ENCODE measurements at places on chromosomes 1 and 21.

GRCh38 chr1:202034149-202034682 lies 23.8 kb downstream of the ELF3 start:
- no peak for DNase-seq

DNA sequence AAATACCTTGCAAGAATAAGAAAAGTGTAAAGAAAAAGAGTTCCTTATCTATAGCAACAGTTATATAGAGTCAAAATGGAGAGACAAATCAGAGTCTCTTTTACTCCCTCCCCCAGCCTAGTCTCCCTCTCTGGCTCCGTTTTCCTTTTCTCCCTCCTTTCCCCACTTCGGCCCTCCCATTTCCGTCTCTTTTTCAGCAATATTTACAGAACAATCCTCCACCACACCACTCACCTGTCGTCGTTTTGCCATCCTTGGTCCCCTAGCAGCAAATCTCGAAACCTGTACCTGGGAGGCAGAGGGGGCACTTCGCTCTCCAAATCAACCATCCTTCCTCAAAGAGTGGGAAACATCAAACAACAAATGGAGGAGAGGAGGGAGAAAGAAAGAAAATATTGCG lies 259 bp downstream of the KCNT2 start:
- DNase-seq: no peak

- DNase-seq: no peak
Observed at GRCh38 chr1:85373378-85373708, 91.6 kb downstream of the DDAH1 start.

DNA sequence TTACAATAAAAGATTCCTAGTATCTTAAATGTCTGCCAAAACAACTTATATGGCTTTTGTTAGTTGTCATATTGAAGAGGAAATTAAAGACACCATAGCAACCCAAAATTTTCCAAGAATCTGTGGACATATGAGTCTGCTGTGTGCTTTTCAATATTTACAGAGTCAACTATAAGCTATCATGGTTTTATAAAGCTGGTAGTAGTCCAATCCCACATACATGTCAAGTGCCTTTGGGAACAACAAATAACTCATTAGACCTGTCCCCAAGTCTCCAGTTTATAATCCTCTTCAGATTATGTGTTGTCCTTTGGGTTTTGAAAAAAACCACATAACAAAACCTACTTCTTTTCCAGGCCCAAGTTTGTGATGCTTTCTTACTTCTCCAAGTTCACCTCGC lies 293.8 kb upstream of the USP25 start:
- DNase-seq: no peak

- no peak for DNase-seq
Observed at GRCh38 chr1:59556802-59557548, 257.8 kb upstream of the HOOK1 start.

DNA sequence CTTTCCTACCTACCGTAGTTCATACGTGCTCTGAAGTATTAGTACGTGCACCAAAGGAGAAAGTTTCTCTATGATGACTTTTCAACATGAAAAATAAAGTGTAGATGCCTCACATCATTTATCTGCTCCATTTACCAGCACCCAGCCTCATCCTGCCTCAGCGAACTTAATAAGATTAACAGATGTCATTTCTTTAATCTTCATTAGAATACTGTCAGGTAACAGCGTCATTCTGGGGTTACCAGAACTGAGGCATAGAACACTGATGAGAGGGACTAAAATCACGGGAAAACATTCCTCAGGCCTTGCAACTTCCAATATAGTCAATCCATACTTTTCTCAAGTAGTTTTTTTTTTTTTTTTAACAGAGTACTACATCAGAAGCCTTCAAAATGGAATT lies 43.2 kb upstream of the DISC1 start:
- DNase-seq: no peak

DNA sequence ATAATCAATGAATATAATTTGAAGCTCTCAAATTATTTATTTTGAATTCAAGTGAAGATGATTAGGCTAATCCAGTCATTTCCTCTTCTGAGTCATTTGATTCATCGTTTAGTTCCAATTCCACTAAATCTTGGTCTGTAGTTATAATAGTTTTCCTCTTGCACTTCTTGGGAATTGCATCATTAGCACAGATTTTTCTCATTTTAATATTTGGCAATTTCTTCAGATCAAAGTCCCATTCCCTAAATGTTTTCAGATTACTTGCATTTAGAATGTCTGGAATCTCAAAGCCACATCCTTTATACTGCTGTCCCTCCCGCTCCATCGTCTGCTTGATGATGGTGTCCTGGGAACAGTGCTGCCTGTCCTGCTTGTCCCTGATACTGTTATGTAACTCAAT lies 43.5 kb downstream of the MAST2 start:
- no peak for DNase-seq

DNA sequence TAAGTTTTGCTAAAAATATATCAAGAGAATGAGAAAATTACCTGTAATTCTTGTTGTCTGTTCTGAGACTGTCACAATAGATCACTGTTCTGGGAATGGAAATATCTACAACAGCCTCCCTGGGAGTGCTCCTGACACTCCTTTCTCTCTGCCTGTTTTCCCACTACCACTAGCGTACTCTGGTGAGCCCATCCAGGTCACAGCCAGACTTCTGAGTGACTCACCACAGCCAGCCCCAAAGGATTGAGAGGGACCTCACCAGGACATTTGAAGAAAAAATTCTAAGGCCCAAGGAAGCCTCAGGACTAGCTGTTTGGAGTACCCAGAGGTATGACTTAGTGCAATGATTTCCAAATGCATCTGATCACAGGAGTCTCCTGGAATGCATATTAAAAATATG lies 39.0 kb upstream of the TADA1 start:
- no peak for DNase-seq

GRCh38 chr1:61435226-61435625 lies 289.7 kb downstream of the TM2D1 start:
- DNase-seq: no peak

DNA sequence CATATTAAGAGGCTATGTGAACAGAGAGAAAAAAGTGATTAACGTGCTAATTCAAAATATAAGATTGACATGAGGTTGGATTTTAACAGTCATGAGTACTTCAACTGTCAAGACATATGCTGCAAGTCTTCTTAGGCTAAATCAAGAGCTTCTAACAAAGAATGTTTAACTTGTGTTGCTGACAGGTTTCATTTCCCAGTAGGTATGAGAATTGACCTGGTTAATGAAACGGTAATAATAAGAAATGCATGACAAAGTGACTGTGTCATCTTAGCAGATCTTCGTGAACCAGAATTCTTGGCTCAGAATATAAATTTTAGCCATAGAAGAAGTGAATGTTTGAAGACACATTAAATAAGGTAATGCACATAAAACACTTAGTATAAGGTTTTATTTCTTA lies 132.6 kb upstream of the PTGFR start:
- DNase-seq: no peak

DNA sequence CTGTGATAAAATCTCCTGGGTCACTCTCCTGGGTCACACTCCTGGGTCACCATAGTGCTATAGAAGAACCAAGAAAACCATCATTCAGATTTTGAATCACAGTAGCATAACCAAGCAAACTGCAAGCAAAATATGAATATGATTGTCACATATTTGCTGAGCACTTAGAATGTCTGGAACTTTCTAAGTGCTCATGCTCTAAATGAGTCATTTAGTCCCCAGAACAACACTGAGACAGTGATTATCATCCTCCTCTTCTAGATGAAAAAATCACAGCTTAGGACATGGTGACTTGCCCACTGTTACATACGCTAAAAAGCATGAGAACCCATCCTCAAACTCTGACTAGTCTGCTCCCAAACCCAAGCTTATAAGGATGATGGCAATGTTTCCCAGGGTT lies 39.5 kb upstream of the DDAH1 start:
- no peak for DNase-seq

- no peak for DNase-seq
Observed at GRCh38 chr1:210280221-210280620, 47.6 kb downstream of the SERTAD4 start.

DNA sequence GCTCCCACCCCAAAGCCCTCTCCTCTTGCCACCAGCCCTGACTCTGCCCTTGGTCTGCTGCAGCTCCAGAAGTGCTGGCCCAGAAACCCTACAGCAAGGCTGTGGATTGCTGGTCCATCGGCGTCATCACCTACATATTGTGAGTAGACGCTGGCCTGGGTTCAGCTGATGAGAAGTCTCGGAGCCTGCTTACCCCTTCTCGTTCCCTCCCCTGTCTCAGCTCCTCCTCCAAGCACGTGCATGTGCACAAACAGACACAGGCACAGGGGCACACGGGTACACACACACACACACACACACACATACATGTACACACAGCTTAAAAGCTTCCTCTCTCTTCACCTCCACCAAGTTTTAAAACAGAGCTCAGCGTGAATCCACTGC lies 24.3 kb downstream of the CAMK1G start:
- DNase-seq: no peak

DNA sequence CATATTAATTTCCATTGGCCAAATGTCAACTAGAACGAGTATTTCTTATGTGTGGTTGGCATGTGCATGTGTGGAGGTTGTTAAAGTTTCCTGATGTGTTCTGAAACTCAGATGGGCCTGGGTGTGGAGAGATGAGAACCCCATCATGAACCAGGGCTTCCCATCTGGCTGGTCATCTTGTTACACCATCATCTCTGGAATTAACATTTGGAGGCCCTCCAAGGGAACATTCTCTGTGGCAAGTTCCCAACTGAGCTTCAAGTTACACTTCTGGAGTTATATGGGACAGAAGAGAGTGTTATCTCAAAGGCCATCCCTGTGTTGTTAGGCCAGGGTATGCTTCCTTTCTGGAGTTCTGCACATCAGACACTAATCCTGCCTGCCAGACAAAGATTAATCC lies 183.6 kb downstream of the TTLL7 start:
- no peak for DNase-seq

DNA sequence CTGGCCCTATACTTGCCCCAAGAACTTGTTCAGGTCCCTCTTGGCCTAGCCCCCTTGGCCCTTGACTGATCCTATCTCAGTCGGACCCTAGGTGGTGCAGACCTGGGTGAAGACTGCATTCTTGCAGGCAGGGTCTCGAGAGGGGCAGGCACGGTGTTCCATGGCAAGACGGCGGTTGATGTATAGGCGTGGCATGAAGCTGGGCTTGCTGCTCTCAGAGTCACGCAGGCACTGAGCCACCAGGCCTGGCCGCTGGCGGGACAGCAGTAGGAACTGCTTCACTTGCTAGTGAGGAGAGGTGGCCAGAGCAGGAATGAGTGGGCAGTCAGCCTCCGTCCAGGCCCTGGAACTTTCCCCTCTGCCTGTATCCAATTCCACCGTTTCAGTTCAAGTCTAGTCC lies 3.8 kb downstream of the HECTD3 start:
- DNase-seq: no peak

GRCh38 chr1:64172458-64172983 lies 30.9 kb upstream of the UBE2U start:
- DNase-seq: no peak

DNA sequence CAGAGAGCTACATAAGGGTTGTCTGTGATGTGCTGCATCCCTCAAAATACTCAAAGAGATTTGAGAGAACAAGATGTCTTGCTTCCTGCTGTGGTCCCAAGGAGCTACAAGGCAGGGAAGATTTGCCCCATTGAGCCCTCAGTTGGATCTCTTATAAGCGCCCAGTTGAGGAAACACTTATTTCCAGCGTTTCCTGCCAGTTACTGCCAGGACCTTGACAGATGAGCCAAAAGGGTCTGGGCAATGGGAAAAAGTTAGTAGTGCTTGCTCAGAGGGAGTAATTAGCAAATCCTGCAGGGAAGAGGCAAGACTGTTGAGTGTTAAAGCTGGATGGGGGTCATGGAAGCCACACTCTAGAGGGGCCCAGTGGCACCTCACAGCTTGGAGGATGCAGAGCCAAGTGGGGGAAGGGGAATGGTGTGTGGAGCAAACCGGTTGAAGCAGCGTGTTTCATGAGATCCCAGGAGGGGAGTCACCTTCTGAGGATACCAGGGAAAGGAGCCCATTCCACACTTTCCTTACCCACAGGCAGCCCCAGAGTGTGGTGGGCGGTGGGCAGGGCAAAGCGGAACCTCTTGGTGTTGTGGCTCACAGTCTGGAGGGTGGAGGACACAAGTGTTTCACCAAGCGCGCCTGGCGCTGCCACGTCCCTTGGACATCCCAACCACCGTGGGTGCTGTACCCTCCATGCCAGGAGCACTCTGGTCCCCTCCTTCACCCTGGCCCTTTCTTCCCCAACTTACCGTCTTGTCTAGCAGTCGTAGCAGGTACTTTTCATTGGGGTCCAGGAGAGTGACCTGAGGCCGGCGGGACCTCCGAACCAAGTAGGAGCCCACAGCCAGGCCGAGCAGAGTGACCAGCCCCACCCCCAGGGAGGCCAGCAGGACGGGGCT lies 805 bp downstream of the CYB5R1 start:
- no peak for DNase-seq

DNA sequence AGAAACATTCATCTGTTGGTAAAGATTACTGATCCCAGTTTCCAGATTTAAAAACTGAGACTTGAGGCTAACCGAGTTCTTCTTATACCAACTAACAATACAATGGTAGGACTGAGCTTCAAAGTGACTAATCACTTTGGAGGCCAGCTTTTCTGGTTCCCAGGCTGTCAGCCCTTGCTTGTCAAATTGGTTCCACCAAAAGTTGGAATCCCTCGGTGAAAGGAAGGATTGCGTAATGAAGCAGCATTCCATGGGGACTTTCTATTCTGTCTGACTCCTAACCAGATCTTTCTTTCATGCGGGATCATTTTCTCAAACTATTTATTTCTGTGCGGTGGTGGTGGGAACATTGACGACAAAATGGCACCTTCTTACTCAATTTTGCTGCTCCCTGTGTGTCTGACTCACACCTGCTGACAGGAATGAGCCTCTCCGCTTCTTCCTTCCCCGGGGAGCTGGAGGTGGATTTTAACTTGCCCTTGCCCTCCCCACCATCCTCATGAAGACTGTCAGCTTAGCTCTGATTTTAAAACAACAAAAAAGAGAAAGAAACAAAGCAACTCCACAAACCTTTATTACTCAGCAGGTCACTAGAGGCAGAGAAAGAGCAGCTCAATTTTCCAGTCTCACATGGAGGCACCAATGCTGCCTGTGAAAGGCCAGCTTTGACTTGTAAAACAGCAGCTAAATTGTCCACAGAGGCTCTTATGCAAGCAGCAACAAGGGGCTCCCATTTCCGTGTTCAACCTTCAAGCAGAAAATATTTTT lies 32.9 kb upstream of the RASAL2 start:
- DNase-seq: no peak

DNA sequence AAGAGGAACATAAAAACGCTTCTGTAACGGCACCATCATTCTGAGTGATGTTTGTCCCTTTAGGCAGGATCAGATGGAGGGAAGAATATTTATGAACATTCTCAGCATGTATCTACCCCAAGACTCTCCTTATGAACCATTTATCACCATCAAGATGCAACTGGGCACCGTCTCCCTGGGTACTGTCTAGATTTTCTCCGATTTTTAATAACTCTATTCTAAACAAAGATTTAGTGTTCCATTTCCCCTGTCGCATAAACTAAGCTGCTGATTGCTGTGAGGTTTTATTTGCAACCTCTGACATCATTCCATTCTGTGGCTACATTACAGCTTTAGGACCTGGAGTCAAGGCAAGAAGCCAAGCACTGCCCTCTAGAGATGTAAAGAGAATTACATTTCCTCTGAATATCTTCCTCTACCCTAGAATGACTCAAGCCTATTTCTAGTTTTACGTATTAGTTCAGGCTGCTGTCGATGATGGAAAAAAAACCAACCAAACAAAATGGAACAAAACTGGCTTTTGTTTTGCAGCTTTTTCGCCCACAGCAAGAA lies 130.1 kb upstream of the MAP1LC3C start:
- no peak for DNase-seq

All from activated T-cell treated with anti-CD3 and anti-CD28 coated beads, Interleukin-2, amount 50 U/mL, for 1 hour (primary cell).